NCI-H524 treated with DMSO at 0.1 percent for 48 hours (cell line): ENCODE measurements at places on chromosomes 16 and 17.

GRCh38 chr16:6643080-6643686, 689.5 kb upstream of the RBFOX1 start:
- DNase-seq = no peak

GRCh38 chr16:1333149-1333812, at the start of gene BAIAP3:
Gene BAIAP3 (plus strand): TSS chr16:1333645. CDS start chr16:1338550, 4,905 bp downstream.
- no peak for DNase-seq

DNA sequence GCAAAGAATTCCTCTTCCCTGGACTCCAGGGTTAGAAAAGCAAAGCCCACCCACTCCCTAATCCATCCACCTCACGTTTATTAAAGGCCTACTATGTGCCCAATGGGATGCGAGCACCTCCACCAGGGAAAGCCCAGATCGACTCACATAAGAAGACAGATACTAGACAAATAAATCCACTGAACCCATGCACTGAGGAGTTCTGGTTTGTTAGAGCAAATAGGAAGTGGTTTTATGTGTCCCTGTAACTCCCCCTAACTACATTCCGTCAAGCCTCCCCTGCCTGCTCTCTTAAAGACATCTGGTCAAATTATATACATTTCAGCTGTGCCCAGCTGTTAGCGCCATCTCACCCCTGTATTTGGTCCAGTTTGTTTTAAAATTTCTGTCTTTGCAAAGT, 218.5 kb upstream of the RPL38 start:
- DNase-seq = no peak

DNA sequence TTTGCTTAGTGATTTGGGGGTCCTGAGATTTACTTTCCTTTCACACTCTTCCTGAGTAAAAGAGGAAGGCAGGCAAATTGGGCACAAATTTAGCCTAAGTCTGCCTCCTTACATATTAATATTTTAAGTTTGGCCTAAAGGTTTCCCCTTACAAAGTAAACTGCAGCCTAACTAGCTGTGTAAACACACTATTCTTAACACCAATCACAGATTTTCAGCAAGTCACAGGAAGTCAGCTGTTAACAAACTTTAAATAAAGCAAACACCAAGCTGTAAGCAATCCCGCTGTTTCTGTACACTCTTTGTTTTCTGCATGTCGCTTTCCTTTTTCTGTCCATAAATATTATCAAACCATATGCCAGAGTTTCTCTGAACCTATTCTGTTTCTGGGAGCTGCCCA, 45.1 kb upstream of the ABCC11 start:
- DNase-seq = no peak

GRCh38 chr16:19700319-19700781, 17.7 kb downstream of the KNOP1 start:
- no peak for DNase-seq

GRCh38 chr16:24116046-24116776, 139.9 kb upstream of the CACNG3 start:
- DNase-seq = no peak

- DNase-seq = no peak
These were observed 30.6 kb downstream of the XYLT1 start for GRCh38 chr16:17440131-17440530.

GRCh38 chr16:50982808-50983207, 168.3 kb downstream of the SALL1 start:
- no peak for DNase-seq
